KBM-7 (cell line): ENCODE measurements at places on chromosomes 7 and 10.

DNA sequence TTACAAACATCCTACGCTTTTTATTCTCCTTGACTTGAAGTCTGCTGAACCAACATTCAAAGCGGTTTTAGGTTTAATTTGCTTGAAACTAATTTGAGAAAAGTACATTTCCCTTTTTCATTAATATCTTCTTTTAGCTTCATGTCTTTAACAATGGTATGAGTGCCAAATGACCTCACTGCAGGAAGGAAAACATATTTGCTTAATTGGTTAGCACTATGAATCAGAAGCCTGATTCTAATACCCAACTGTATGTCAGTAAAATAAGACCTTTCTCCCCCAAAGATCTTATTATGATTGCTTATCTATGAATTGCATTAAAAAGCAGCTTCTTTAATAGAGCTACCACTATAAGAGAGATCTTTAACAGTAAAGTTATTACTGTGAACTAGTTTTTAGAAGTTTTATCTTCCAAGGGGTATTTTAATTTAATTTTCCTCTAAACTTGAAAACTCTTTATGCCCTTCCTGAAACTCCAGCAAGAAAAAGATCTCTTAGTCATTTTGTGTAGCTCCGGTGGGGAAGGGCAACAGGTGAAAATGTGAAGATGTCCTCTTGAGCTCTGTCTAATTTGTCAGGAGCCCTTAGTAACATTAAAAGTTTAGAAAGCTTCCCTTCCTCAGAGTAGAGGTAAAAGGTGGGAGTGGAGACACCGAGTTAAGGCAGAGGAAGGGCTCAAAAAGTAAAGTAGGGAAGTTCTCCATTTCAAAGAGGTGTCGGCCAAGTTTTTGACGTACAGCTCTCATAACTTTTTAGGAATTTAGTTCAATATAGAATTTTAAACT, 6.1 kb downstream of the COL1A2 start:
- no peak for DNase-seq

DNA sequence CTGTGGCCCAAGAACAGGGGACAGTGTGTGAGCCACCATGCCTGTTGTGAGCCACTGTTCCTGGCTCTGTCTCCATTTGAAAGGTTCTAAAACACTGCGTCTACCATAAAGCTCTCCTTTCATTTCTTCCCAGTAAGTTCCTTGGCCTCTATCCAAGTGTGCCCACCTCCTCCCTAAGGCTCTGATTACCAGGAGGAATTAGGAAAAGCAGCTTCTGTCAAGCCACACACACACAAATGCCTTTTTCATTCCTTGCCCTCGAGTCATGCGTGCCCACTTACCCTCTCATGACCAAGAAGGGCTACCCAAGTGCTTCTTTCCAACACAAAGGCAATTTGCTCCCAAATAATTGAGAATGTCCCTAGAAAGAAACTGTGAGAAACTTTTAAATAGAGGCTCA, 70.8 kb upstream of the PARD3 start:
- DNase-seq, result no peak

GRCh38 chr7:30478349-30479201, at the start of gene NOD1:
Gene NOD1 (minus strand): TSS chr7:30478784. CDS start chr7:30456921, 21,863 bp downstream.
- peak; percentile 84 for DNase-seq

- DNase-seq, result no peak
These were observed 81.0 kb downstream of the KIAA1549 start for GRCh38 chr7:138900035-138900828.

GRCh38 chr10:78764436-78764835, 304.3 kb upstream of the ZMIZ1 start:
- DNase-seq, result no peak

- no peak for DNase-seq
These were observed 922 bp downstream of the CXCL12 start for GRCh38 chr10:44383749-44384600.

DNA sequence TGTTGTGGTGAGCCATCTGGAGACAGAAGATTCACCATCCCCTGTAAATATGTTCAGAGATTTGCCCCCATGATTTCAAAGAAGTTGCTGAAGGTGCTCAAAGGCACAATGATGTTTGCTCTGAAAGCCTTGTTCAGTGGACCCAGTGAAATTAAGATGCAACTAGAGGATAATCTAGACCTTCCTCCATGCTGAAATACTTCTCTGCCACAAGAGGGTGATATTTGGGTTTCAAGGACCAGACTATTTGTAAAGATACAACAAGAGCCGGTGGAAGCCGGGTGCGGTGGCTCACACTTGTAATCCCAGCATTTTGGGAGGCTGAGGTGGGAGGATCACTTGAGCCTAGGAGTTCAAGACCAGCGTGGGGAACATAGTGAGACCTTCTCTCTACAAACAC, 13.5 kb upstream of the MSRB2 start:
- DNase-seq, result no peak

GRCh38 chr7:41705109-41705901, 2.4 kb upstream of the INHBA start:
- peak; percentile 80 for DNase-seq

- no peak for DNase-seq
These were observed 1301.5 kb upstream of the SORCS1 start for GRCh38 chr10:108465871-108466641.

DNA sequence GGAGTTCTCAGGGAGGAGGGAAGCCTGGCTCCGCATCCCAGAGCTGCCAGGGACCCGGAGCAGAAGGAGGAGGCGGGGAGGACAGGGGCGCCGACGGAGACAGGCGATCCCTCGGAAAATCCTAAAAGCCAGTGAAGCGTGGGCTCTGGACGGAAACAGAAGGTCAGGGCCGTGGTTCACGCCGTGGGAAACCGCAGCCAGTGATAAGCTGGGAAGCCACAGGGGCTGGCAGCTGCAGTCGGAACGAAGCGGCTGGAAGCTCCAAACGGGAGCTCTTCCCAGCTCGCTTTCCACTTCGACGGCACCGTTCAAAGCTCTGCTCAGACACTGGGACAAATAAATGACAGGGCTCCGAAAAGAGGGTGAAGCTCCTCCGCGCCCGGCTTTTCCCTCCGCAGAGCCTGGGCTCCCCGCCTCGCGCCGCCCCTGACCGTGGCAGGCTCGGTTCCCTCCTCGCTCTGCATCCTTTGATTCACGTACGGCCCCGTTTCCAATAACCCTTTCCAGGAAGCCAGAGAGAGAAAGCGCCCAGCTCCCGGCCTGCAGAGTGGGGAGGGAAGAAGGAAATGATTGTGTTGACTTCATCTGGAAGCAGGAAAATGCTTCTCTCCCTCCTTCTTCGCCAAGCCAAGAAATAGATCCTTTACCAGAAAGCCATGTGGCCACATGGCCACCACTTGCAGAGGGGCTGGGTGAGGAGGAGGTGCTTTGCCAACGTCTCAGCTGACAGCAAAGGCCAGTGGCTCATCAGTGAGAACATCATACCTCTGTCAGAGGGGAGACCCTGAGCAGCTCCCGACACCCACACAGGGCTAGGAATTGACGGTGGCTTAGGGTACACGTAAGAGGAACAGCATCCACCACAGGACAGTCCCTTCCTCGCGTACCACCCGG, 57.4 kb downstream of the ADRB1 start:
- peak; percentile 65 for DNase-seq

- DNase-seq, result no peak
These were observed 514.2 kb downstream of the TFEC start for GRCh38 chr7:115516341-115516740.

DNA sequence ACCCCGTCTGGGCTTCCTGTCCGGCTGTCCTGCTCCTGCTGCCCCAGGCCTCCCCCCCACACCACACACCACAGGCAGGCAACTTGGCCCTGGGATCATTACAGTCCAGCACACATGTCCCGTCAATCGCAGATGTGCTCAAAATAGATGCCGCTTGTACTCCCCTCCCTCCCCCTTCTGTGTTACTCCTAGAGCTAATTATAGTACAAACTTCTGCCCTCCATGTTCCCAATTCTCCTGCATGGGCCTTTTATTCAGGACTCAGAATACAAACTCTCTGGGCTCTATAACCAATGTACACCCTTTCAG, at the start of gene SYNPO2L:
Gene SYNPO2L (minus strand): TSS at position 40 of the 309 bp plus-strand sequence. CDS start 107 bp downstream, outside the sequence.
- peak; percentile 65 for DNase-seq

DNA sequence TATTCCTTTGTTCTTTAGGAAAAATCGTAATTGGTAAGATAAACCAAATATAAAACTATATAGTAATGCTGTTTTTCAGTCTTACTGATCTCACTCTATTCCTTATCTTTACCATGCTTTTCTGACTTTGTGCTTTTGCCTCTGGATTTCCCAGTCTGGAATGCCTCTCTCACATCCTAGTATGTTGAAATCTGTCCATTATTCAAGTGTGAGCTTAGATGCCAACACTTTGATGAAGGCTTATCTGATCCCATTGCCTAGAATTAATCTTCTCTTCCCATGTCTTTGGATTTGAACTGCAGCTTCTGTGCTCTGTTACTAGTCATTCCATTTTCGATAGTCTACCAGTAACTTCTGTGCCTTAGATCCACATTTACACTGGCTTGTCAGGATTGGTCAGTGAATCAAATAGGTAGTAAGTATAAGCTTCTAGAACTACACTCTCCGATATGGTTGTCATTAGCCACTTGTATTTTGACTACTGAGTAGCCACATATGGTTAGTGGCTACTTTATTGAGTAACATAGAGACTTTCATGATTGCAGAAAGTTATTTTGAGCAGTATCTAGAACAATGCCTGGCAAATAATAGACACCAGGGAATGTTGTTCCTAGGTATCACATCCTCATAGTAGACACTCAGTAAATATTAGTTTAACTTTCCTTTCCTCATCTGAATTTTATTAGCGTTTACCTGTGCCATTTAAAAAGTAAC, 92.9 kb downstream of the BMPR1A start:
- no peak for DNase-seq
